Stimulated activated CD8-positive, alpha-beta memory T cell treated with anti-CD3 and anti-CD28 coated beads, Interleukin-2, amount 100 ng/mL, for 1 hour (primary cell): ENCODE measurements at places on chromosomes 4 and X.

DNA sequence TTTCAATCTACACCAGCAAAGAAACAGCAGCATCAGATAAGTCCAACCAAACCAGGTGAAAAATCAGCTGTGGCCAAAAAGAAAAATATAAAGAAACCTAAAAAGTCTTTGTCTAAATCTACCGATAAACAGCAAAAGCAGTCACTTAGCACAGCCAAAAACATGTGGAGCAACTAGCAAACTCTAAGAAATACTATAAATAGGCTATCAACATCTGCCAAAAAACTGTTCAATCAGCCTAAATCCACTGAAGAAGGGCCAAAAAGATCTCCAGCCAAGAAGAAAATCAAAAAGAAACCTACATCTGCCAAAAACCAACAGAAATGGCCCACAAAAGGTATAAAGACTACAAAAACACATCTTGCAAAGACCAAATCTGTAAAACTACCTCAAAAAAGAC is 36.7 kb upstream of the CABS1 start:
- DNase-seq, result no peak

DNA sequence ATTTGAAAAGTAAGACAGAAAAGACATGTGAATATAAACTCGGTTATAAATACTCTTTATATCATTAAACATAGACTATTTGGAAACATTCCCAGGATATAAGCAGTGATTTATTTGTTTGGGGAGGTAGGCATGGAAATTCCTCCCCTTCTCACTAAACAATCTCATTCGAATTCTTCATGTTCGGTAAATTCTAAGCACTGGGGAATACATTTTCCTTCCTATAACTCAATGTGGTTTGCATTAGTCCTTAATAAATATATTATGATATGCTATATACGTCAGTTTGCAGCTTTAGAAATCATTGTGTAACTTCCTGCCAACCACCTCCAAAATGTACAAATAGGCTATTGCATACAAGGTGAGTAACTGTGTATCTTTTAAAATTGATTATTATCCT is 99.6 kb downstream of the UGT8 start:
- DNase-seq, result no peak

GRCh38 chr4:147820975-147821374 is 89.1 kb downstream of the ARHGAP10 start:
- no peak for DNase-seq

DNA sequence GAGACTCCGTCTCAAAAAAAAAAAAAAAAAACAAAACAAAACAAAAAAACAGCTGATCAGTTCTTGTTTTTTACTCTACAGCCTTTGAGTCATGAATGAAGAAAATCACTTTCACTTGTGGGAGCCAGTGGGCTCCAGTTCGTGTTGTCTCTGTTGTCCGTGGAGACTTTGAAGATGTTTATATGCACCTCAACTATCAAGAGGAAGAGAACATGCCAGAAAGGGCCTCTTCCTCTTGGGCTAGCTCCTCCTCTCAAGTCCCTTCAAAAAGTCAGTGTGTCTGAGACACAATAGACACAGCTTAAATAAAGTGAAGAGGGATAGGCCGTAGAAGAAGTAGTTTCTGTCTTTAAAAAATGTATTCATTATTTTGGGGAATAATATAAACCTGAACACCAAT is 182.7 kb downstream of the KDR start:
- no peak for DNase-seq
